SJCRH30 (cell line): ENCODE measurements at places on chromosomes 1 and 21. TPM values are rescaled to one million over a fixed set of nuclear protein-coding genes. Genes with fewer than 3 reads are reported as not detected.

The ZNF593OS gene
- total RNA-seq, result not detected in 2 replicates

The SUSD4 gene
- total RNA-seq, result 3.1 and 5.2 TPM in 2 replicates

GRCh38 chr1:198291036-198291435, 134.2 kb downstream of the NEK7 start:
- H3K4me1 ChIP-seq, result peaks cover 22% of the 10 kb centered on the region
- no peaks in the 10 kb centered on the region for H3K27me3 ChIP-seq
- DNase-seq, result peak; percentile 6

DNA sequence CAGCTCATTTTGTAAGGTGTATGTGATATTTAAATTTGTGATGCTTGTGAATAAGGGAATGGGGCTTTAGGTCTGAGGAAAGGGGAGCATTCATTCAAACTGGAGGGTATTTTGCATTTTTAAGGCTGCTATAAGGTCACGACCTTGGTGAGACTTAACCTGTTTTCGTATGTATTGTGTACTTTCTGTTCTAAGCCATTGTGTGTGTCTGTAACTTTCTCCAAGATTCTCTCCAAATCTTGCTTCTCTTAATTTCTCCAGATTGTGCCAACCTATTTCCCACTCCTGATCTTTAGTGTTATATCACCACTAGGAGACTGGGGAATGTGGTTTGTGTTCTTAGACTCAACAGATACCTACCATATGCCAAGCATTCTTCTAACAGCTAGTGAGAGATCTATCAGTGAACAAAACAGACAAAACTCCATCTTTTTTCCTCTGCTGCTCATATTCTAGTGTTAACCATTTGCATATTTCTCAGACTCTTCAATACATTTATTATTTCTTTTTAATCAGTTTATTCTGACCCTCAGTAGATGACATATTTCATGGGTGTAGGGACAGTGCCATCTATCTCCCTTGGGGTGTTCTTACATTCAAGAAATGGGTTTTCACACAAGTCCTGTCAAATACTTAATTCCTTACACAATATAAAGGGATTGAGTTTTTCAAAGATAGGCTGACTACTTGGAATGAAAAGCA, 27.5 kb downstream of the ATP1B1 start:
- no peaks in the 10 kb centered on the region for H3K27me3 ChIP-seq
- H3K36me3 ChIP-seq, result peaks cover 9% of the 10 kb centered on the region
- H3K4me1 ChIP-seq, result no peaks in the 10 kb centered on the region
- no peak for DNase-seq
- no peak overlapping the region for H3K27ac ChIP-seq

GRCh38 chr1:178311164-178311563, 185.6 kb downstream of the CLEC20A start:
- peaks cover 2% of the 10 kb centered on the region; the same call in 1 of the 2 replicates for H3K4me1 ChIP-seq
- no peaks in the 10 kb centered on the region for H3K36me3 ChIP-seq
- H3K27me3 ChIP-seq, result no peaks in the 10 kb centered on the region
- DNase-seq, result no peak
- no peak overlapping the region for H3K4me3 ChIP-seq

GRCh38 chr1:37817481-37817880, 9.5 kb upstream of the YRDC start:
- H3K27me3 ChIP-seq, result no peaks in the 10 kb centered on the region
- no peak overlapping the region for H3K27ac ChIP-seq
- H3K4me3 ChIP-seq, result no peak overlapping the region
- DNase-seq, result no peak
- H3K36me3 ChIP-seq, result peaks cover 52% of the 10 kb centered on the region

GRCh38 chr21:42556960-42557359, 43.3 kb downstream of the SLC37A1 start:
- H3K4me3 ChIP-seq, result no peak overlapping the region
- DNase-seq, result no peak
- H3K4me1 ChIP-seq, result no peaks in the 10 kb centered on the region
- no peaks in the 10 kb centered on the region for H3K36me3 ChIP-seq

The TRAF3IP3 gene
- 0.06 TPM in 1 of 2 replicates, not detected in the other for total RNA-seq

The SPRR4 gene
- not detected in 2 replicates for total RNA-seq

DNA sequence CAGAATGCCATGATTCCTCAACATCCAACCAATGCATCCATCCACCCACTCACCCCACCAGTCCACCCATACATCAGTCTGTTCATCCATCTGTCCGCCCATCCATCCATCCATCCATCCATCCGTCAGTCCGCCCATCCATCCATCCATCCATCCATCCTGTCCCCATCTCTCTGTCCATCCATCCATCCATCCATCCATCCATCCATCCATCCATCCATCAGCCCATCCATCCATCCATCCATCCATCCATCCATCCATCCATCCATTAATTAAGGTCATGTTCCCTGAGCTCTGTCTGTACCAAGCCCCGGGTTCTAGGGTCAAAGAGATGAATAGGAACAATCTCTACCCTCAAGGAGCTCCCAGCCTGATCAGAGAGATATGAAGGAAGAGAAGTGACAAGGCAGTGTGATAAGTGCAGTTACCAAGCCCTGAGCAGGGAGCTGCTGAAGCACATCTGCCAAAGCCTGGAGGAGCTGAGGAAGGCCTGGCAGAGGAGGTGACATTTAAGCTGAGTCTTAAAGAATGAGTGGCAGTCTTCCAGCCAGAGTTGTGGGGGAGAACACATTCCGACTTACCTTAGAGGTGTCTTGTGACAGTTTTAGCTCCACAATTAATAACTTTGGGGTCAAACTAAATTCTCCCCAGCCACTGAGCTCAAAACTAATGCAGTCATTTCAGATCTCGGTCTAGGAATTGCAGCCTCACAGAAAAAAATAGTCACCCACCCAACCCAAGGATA, 47.9 kb downstream of the GRIK3 start:
- H3K4me3 ChIP-seq, result no peak overlapping the region
- H3K36me3 ChIP-seq, result no peaks in the 10 kb centered on the region
- H3K27me3 ChIP-seq, result peaks cover 40% of the 10 kb centered on the region
- H3K4me1 ChIP-seq, result no peaks in the 10 kb centered on the region
- H3K27ac ChIP-seq, result no peak overlapping the region
- no peak for DNase-seq

DNA sequence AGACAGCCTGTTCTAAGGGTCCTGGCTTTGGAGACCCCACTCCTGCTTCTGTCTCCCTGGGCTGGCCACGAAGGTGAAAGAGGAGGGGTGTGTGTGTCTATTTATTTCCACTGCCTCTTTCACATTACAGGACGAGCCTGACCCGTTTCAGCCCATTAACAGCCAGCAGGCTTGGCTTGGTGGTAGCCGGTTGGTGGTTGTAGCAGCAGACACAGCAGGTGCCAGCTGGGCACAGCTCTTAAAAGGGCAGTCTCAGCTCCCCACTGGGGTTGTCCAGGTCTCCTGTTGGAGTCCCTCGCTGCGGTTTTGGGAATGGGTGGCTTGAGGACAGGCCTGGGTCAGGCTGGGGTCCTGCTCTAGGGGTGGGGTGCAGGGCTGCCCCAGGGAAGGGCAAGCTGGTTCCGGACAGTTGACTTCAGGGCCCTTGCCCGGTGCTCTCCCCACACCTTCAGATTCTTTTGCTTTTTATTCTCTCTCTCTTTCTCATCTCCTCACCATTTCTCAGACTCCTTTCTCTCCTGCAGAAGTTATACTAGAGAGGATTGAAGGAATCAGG, 84.6 kb downstream of the ACTL8 start:
- no peak overlapping the region for H3K4me3 ChIP-seq
- peaks cover 19% of the 10 kb centered on the region for H3K27me3 ChIP-seq
- no peak overlapping the region for H3K27ac ChIP-seq
- no peaks in the 10 kb centered on the region for H3K4me1 ChIP-seq

DNA sequence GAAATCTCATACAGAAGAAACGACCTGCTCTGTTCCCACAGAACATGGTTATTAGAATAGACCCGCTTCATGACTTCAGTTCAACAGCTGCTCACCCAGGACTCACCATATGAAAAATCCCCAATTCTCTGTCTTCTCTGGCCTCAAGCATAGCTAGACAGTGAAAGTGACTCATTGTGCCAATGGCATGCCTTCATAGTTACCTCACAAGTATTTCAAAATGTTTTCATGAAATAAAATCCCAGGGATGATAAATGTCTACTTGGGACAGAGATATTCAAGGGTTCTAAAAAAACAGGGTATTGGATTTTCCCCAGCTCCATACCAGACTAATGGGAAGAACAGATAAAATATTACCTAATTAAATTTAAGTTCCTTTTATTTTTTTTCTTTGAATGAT, 82.3 kb downstream of the NOTCH2 start:
- H3K36me3 ChIP-seq, result peaks cover 18% of the 10 kb centered on the region; the same call in 1 of the 2 replicates
- no peak overlapping the region for H3K4me3 ChIP-seq
- peaks cover 17% of the 10 kb centered on the region for H3K4me1 ChIP-seq
- peak; percentile 64 for DNase-seq
- no peaks in the 10 kb centered on the region for H3K27me3 ChIP-seq

The CXADR gene
- total RNA-seq, result 1.7 and 2.1 TPM in 2 replicates

DNA sequence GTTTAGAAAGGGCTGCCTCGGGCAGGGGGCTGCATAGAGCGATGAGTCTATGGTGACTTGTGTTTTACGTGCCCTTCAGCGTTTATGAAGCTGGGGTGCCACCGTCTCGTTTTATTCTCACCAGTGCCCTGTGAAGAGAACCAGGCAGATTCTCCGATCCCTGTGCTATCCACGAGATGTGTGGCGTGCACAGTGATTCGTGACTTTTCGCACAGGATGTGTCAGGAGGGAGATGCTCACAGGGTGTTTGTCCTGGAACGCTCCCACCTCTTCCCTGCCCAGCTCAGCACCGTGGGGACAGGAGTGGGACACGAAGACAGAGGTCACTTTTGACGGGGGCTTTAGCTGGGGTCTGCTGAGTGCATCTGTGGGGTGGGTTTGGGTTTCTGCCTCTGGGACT, 54.9 kb upstream of the AJAP1 start:
- peaks cover 38% of the 10 kb centered on the region for H3K27me3 ChIP-seq
- no peak for DNase-seq
- no peak overlapping the region for H3K4me3 ChIP-seq
- H3K4me1 ChIP-seq, result no peaks in the 10 kb centered on the region
- no peak overlapping the region for H3K27ac ChIP-seq
- H3K36me3 ChIP-seq, result no peaks in the 10 kb centered on the region

The NBPF4 gene
- total RNA-seq, result 1.2 and 1.4 TPM in 2 replicates

DNA sequence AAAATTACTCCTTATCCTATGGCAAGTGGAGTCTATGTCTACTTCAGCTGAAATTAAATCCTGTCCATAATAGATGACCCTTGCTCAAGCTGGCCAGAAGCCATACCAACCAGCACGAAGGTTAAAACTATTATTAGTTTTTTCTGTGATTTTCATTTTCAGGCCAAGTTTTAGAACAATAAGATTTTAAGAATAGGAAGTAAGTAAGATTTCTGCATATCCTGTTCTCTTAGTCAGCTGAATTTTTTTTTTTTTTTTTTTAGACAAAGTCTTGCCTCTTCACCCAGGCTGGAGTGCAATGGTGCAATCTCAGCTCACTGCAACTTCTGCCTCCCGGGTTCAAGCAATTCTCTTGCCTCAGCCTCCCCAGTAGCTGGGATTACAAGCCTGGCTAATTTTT, 6.1 kb upstream of the RBP7 start:
- no peak overlapping the region for H3K4me3 ChIP-seq
- no peaks in the 10 kb centered on the region for H3K36me3 ChIP-seq
- DNase-seq, result no peak
- H3K4me1 ChIP-seq, result no peaks in the 10 kb centered on the region
- no peak overlapping the region for H3K27ac ChIP-seq

The ZMYND12 gene
- 0.32 TPM in 1 of 2 replicates, not detected in the other for total RNA-seq

- H3K4me1 ChIP-seq, result no peaks in the 10 kb centered on the region
- no peak overlapping the region for H3K4me3 ChIP-seq
These were observed 115.4 kb downstream of the RIPK4 start for GRCh38 chr21:41651406-41651805.

DNA sequence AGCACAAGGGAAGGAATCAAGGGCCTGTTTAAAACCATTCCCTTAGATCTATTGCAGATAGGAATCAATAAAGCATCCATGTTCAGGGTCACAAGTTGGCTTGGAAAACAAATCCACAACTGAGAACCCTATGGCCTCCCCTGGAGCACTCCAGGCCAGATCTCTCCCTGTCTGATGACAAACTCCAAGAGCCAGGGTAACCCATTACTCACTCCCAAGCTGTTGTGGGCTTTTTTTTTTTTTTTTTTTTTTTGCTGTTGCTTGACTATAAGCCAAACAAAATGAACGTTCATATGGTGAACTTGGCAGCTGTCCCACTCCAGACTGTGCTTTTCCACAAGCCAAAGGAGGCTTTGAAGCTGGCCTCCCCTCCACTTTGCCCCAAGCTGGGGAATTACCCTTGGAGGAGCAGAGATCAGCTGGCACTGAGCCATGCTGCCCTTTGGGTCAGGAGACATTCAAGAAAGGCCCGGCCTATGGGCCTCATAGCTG, 35.7 kb upstream of the VAV3 start:
- no peaks in the 10 kb centered on the region for H3K36me3 ChIP-seq
- H3K27me3 ChIP-seq, result no peaks in the 10 kb centered on the region
- no peak overlapping the region for H3K27ac ChIP-seq

- H3K27ac ChIP-seq, result no peak overlapping the region
- H3K4me3 ChIP-seq, result no peak overlapping the region
- H3K36me3 ChIP-seq, result no peaks in the 10 kb centered on the region
These were observed 2.8 kb downstream of the TAL1 start for GRCh38 chr1:47229031-47229885.

GRCh38 chr1:11738783-11739182, 2.8 kb downstream of the AGTRAP start:
- H3K27me3 ChIP-seq, result no peaks in the 10 kb centered on the region
- no peaks in the 10 kb centered on the region for H3K36me3 ChIP-seq
- no peak overlapping the region for H3K27ac ChIP-seq
- DNase-seq, result no peak

The CELA3B gene
- not detected in 2 replicates for total RNA-seq

DNA sequence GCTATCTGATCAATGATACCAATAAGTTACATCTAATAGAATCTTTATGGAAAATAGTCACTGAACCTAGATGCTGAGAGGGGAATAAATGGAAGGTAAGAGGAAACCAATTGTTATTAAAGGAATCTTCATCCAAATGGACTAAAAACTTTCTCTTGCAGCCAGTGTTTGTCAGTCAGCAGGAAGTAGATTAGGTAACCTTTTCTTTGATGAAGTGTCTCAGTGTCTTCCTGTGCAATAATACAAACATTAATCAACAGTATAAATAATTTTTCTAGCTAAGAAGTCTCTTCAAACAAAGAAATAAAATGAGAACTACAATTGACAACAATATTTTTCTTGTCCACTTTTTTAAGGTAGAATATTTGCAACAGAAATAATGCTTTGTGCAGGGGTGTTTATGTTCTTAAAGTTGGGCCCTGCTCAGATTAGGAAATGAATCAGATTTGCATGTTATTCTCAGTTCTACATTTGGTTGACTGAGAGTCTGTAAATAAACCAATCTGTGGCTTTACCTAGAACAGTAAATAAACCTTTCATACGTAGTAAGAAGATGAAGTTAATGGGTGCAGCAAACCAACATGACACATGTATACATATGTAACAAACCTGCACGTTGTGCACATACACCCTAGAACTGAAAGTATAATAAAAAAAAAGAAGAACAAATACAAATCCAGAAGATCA, 391.4 kb downstream of the MRPL39 start:
- H3K4me3 ChIP-seq, result no peak overlapping the region
- no peaks in the 10 kb centered on the region for H3K27me3 ChIP-seq
- DNase-seq, result no peak
- no peaks in the 10 kb centered on the region for H3K4me1 ChIP-seq
- H3K27ac ChIP-seq, result no peak overlapping the region

GRCh38 chr1:59952065-59952464, 25.5 kb upstream of the CYP2J2 start:
- no peak for DNase-seq
- H3K36me3 ChIP-seq, result no peaks in the 10 kb centered on the region
- no peak overlapping the region for H3K27ac ChIP-seq
- H3K27me3 ChIP-seq, result no peaks in the 10 kb centered on the region
- no peak overlapping the region for H3K4me3 ChIP-seq

The TNFSF18 gene
- total RNA-seq, result not detected in 2 replicates

GRCh38 chr1:63892632-63893395, 119.0 kb downstream of the ROR1 start:
- H3K4me1 ChIP-seq, result peaks cover 16% of the 10 kb centered on the region
- no peaks in the 10 kb centered on the region for H3K36me3 ChIP-seq

The L1TD1 gene
- total RNA-seq, result not detected in 2 replicates
